ENCODE measurements at places on chromosomes 16 and 17. TPM values are rescaled to one million over a fixed set of nuclear protein-coding genes. Genes with fewer than 3 reads are reported as not detected.

The PRSS33 gene
- not detected for polyA plus RNA-seq

The ERCC4 gene
- 2.0 TPM for polyA plus RNA-seq

The IGF2BP1 gene
- 1.5 TPM for polyA plus RNA-seq

GRCh38 chr17:49403514-49404289, 11.0 kb downstream of the PHB1 start:
- no peaks in the 10 kb centered on the region for H3K4me1 ChIP-seq
- no peak for DNase-seq
- no peaks in the 10 kb centered on the region for H3K27me3 ChIP-seq
- H3K36me3 ChIP-seq: peaks cover 31% of the 10 kb centered on the region
- no peak overlapping the region for H3K4me3 ChIP-seq

DNA sequence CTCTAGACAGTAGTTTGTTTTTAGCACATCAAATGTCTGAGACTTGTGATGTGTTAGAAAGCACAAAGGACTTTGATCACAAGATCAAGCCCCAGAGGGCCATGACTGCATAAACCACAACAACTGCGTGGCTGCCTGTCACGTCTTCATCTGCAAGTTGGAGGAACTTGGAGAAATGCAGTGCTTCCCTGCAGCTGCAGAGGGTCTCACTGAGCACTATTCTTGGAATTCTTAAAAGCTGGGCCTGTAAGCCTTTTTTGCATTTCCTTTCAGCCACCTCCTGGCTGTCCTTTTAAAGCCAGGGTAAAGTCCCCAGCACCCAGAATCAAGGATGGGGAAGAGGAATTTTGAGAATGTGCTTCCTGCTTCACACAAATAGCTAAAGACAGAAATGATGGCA, 431.3 kb downstream of the MAF start:
- no peak for DNase-seq
- H3K4me3 ChIP-seq: no peak overlapping the region
- H3K4me1 ChIP-seq: peaks cover 8% of the 10 kb centered on the region
- no peaks in the 10 kb centered on the region for H3K27me3 ChIP-seq
- no peaks in the 10 kb centered on the region for H3K36me3 ChIP-seq

DNA sequence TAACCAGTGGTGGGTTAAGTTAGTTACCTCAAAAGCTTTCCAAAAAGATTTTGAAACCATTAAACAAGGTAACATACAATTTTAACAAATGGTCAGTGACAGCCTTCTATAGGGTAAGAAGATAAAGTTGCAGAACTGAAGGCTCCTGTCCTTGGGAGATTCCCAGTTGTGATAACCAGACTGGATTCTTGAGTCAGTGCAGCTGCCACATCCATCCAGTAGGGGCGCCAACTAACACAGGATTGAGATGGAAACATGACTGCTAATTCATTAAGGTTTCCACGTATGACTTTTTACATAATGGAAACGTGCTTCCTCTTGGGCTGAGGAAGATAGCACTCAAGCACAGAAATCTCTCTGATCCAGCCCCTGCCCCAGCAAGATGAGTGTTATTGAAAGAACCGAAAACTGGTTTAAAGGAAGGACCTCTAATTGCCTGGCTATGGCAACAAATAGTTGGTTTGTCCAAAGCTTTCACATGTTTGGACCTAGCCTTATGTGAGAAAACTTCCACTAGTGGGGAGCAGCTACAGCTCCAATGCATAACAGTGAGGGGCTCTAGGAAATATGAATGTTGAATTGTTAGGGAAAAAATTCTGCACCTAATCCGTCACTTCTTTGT, 269.8 kb upstream of the MYOCD start:
- no peaks in the 10 kb centered on the region for H3K36me3 ChIP-seq
- H3K4me1 ChIP-seq: no peaks in the 10 kb centered on the region
- H3K27ac ChIP-seq: no peak overlapping the region

GRCh38 chr16:70700101-70701020, 14.5 kb upstream of the MTSS2 start:
- no peaks in the 10 kb centered on the region for H3K27me3 ChIP-seq
- H3K4me3 ChIP-seq: no peak overlapping the region
- DNase-seq: no peak
- peak overlapping the region; percentile 78 for H3K27ac ChIP-seq

- no peak overlapping the region for H3K4me3 ChIP-seq
- H3K4me1 ChIP-seq: peaks cover 3% of the 10 kb centered on the region
- DNase-seq: no peak
- no peaks in the 10 kb centered on the region for H3K36me3 ChIP-seq
Observed at GRCh38 chr16:28880589-28880915, 2.3 kb downstream of the ATP2A1 start.

GRCh38 chr17:27430882-27431491, 25.3 kb upstream of the KSR1 start:
- H3K4me1 ChIP-seq: no peaks in the 10 kb centered on the region
- H3K27ac ChIP-seq: no peak overlapping the region
- H3K36me3 ChIP-seq: no peaks in the 10 kb centered on the region
- H3K4me3 ChIP-seq: no peak overlapping the region
- DNase-seq: no peak

GRCh38 chr16:27670071-27670810, 120.3 kb downstream of the KATNIP start:
- no peak overlapping the region for H3K27ac ChIP-seq
- no peaks in the 10 kb centered on the region for H3K4me1 ChIP-seq
- no peak overlapping the region for H3K4me3 ChIP-seq
- H3K36me3 ChIP-seq: no peaks in the 10 kb centered on the region
- DNase-seq: no peak

GRCh38 chr16:90023078-90023447, 3.8 kb upstream of the DBNDD1 start:
- no peaks in the 10 kb centered on the region for H3K36me3 ChIP-seq
- no peak for DNase-seq
- H3K27me3 ChIP-seq: no peaks in the 10 kb centered on the region
- H3K4me1 ChIP-seq: peaks cover 2% of the 10 kb centered on the region
- H3K4me3 ChIP-seq: peak overlapping the region; percentile 57

DNA sequence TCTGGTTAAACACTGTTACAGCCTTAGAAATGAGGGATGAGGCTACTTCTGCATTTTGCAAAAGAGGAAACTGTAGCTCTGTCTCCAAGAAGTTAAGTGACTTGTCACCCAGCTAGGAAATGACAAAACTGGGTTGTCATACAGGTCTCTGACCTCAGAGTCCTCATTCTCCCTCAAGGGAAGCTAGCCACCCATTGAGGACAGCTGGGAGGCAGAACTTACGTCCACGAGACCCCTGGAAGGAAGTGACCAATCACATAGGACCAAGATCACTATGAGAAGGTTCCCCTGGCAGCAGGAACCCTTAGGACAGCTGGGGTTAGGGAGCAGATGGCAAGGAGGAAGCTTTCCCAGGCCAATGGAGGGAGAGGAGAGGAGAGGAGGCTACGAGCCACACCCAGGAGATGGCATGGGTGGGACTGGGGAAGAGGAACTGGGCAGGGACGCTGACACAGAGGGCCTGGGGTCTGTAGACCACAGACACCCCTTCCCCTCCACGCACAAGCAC, 11.2 kb downstream of the METTL22 start:
- H3K4me1 ChIP-seq: no peaks in the 10 kb centered on the region
- H3K4me3 ChIP-seq: no peak overlapping the region
- peaks cover 72% of the 10 kb centered on the region for H3K36me3 ChIP-seq
- no peak overlapping the region for H3K27ac ChIP-seq

DNA sequence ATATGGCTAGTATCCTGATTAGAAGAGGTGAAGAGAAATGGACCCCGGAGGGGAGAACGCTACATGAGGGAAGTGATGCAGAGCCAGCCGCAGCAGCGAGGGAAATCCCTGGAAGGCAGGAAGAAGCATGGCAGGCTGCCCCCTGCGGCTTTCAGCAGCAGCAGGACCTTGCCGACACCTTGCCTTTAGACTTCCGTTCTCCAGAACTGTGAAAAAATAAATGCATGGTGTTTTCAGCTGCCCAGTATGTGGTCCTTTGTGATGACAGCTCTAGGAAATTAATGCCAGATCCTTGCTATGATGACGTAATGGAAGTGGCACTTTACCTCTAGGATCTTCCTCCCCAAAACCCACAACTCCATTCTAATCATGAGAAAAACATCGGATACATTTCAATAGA, 9.7 kb upstream of the ZFP1 start:
- H3K4me1 ChIP-seq: no peaks in the 10 kb centered on the region
- no peak for DNase-seq
- no peak overlapping the region for H3K4me3 ChIP-seq
- no peaks in the 10 kb centered on the region for H3K36me3 ChIP-seq
- H3K27ac ChIP-seq: no peak overlapping the region
- no peaks in the 10 kb centered on the region for H3K27me3 ChIP-seq

GRCh38 chr17:7282752-7283321, 1.3 kb downstream of the SLC2A4 start:
- no peak overlapping the region for H3K27ac ChIP-seq
- H3K4me3 ChIP-seq: no peak overlapping the region
- H3K36me3 ChIP-seq: no peaks in the 10 kb centered on the region
- H3K4me1 ChIP-seq: peaks cover 14% of the 10 kb centered on the region
- DNase-seq: no peak

- peaks cover 24% of the 10 kb centered on the region for H3K4me1 ChIP-seq
- no peak overlapping the region for H3K4me3 ChIP-seq
- DNase-seq: no peak
- H3K36me3 ChIP-seq: no peaks in the 10 kb centered on the region
- H3K27me3 ChIP-seq: no peaks in the 10 kb centered on the region
- H3K27ac ChIP-seq: peak overlapping the region; percentile 52
Observed at GRCh38 chr16:12320298-12320706, 343.8 kb downstream of the SNX29 start.

DNA sequence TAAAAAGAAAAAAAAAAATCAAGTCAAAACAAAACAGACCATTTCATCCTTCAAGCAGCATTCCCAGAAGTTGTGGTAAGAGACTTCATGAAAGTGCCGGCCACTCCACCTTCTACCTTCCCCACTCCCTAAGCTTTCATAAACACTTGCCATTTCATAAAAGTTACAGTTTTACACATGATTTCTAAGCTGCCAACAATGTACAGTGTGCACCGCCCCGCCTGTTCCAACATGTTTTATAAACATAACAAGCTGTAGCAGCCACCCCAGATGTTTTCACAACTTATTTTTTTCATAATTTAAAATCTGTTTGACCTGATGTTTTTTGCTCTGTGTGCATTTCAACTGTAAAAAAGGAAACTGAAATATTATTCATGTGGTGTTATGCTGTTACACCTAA, 608.1 kb downstream of the TOX3 start:
- H3K27me3 ChIP-seq: no peaks in the 10 kb centered on the region
- H3K36me3 ChIP-seq: no peaks in the 10 kb centered on the region

DNA sequence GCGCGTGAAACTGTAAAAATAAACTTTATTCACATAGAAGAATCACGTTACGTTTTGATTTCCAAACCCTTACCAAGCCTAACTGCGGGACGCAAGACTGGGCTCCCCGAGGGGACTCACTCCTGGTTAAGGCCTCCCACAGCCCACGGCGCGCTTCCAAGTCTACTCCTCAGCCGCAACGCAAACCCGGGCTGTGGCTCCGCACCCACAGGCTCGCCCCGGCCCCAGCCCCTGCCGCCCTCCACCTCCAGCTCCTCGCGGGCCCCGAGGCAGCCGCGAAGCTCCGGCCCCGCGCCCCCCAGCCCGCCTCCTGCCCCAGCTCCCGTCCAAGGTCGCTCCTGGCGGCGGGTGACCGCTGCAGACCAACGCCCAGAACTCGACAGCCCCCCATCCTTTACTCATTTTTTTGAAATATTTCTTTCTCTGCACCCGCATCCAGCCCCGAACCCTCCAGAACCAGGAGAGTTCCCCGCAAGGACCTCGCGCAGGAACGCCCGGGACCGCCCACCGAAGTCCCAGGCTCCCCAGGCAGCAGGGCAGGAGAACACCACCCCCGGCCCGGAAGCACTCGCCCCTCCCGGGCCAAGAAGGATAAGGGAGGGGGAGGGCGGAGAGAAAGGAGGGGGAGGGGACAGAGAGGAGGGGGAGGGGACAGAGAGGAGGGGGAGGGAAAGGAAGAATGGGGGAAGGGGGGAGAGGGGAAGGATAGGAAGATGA, 912 bp downstream of the USP22 start:
- H3K4me1 ChIP-seq: peaks cover 4% of the 10 kb centered on the region
- peaks cover 3% of the 10 kb centered on the region for H3K36me3 ChIP-seq
- H3K27ac ChIP-seq: peak overlapping the region; percentile 100

GRCh38 chr17:73025041-73025560, 67.4 kb downstream of the SLC39A11 start:
- H3K36me3 ChIP-seq: no peaks in the 10 kb centered on the region
- H3K27me3 ChIP-seq: no peaks in the 10 kb centered on the region
- DNase-seq: no peak
- H3K4me3 ChIP-seq: no peak overlapping the region
- H3K4me1 ChIP-seq: peaks cover 3% of the 10 kb centered on the region

DNA sequence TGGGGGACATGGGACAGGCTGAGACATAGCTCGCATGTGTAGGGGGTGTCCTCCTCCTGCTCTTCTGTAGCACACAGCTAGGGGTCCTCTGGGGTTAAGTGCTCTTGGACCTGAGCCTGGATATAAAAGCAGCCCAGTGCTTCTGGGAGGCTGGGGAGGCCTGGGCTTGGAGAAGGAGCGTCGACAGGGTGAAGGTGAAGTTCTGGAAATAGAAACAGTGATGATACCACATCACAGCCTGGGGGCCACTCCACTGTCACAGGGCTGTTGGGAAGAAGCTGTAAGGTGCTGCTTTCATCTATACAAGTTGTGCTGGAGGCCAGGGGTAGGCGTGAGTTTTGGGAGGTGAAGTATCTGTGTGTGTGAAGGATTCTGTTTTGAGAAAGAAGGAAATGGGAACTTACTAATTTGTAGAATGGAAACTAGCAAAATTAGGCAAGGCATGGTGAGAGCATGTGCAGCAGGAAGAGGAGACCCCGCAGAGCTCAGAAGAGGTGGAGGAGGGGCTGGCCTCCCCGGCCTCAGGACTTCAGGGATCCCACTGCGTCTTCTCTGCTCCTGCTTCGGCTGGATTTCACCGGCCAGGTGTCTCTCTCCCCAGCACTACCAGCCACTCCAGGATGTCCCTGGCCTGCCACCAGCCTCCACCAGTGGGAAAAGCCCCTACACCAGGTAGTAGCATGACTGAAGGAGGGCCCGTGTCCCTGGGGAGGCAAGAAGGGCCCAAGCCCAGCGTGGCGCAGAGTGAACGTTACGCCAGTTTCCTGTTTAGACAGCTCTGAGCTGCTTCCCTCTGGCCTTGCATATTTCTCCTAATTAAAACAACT, 19.4 kb downstream of the PLCG2 start:
- no peak for DNase-seq
- no peak overlapping the region for H3K4me3 ChIP-seq
- H3K4me1 ChIP-seq: peaks cover 11% of the 10 kb centered on the region
- H3K27me3 ChIP-seq: no peaks in the 10 kb centered on the region
- H3K36me3 ChIP-seq: no peaks in the 10 kb centered on the region
- peak overlapping the region; percentile 57 for H3K27ac ChIP-seq

GRCh38 chr16:77548766-77549165, 113.9 kb upstream of the ADAMTS18 start:
- no peak overlapping the region for H3K4me3 ChIP-seq
- no peak overlapping the region for H3K27ac ChIP-seq
- H3K4me1 ChIP-seq: no peaks in the 10 kb centered on the region
